ENCODE measurements at places on chromosomes 12 and 14. TPM values are rescaled to one million over a fixed set of nuclear protein-coding genes. Genes with fewer than 3 reads are reported as not detected.

Gene RNASE3
- not detected for total RNA-seq

Gene TROAP
- not detected for total RNA-seq

Gene VWF
- total RNA-seq: 1,026 TPM

DNA sequence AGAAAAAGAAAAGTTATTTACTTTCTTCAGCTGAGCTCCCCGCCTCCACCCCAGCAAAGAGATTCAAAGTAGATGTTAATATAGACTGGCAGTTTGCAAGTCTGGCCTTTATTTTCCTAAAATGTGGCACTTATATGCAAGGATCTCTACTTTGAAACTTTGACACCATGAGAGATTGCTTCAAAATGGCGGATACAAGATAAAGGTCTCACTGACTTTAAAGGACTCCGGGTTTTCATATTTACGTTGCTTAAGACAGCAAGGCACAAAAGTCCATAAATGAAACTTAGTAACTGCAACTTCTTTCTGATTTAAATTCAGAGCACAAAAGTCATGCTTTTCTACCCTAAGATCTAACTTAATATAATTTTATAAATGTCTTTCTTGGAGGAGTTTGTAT lies 3.5 kb downstream of the OTX2 start:
- no peak overlapping the region for H3K27ac ChIP-seq
- no peak overlapping the region for H3K4me3 ChIP-seq
- DNase-seq: no peak
- peaks cover 34% of the 10 kb centered on the region for H3K27me3 ChIP-seq
- no peaks in the 10 kb centered on the region for H3K36me3 ChIP-seq
- peaks cover 6% of the 10 kb centered on the region for H3K4me1 ChIP-seq

- no peak for DNase-seq
- peaks cover 4% of the 10 kb centered on the region for H3K4me1 ChIP-seq
- H3K27ac ChIP-seq: no peak overlapping the region
- H3K36me3 ChIP-seq: peaks cover 28% of the 10 kb centered on the region
- no peaks in the 10 kb centered on the region for H3K27me3 ChIP-seq
- no peak overlapping the region for H3K4me3 ChIP-seq
Observed at GRCh38 chr12:2633176-2633824, 161.5 kb upstream of the FKBP4 start.

DNA sequence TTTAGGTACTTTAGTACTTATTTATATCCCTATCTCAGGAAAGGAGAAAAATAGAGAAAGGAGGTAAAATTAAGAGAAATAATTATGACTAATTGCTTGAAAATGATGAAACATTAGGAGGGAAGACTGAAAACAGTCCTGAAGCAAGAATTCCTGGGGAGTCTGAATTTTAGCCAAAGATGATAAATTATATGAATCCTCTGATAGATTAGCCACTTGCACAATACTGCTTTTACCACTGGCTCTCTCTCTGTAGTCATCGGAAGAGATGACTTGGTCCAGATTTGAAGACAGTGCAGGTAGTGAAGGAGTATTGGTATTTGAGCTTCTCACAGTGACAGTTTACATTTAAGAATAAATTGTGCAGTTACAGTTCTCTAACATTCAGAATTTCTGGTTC lies 83.8 kb upstream of the CLEC14A start:
- DNase-seq: no peak
- H3K27me3 ChIP-seq: no peaks in the 10 kb centered on the region
- no peak overlapping the region for H3K4me3 ChIP-seq
- no peak overlapping the region for H3K27ac ChIP-seq

DNA sequence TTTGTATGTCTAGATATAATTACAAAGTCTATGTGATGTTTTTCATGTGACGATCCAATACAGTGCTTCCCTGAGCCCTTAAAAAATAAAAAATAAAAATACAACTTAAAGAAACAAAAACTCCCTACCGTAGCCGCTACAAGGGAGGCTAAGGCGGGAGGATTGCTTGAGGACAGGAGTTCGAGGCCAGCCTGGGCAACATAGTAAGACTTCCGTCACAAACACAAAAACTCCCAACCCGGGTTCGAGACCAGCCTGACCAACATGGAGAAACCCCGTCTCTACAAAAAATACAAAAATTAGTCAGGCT lies 669 bp upstream of the CDKN3 start:
- DNase-seq: no peak
- no peaks in the 10 kb centered on the region for H3K27me3 ChIP-seq
- H3K36me3 ChIP-seq: no peaks in the 10 kb centered on the region
- peak overlapping the region; percentile 76 for H3K4me3 ChIP-seq
